NAMALWA (cell line): ENCODE measurements at places on chromosomes 2 and 18.

GRCh38 chr2:193679847-193680246 is 1485.1 kb upstream of the TMEFF2 start:
- DNase-seq: no peak

DNA sequence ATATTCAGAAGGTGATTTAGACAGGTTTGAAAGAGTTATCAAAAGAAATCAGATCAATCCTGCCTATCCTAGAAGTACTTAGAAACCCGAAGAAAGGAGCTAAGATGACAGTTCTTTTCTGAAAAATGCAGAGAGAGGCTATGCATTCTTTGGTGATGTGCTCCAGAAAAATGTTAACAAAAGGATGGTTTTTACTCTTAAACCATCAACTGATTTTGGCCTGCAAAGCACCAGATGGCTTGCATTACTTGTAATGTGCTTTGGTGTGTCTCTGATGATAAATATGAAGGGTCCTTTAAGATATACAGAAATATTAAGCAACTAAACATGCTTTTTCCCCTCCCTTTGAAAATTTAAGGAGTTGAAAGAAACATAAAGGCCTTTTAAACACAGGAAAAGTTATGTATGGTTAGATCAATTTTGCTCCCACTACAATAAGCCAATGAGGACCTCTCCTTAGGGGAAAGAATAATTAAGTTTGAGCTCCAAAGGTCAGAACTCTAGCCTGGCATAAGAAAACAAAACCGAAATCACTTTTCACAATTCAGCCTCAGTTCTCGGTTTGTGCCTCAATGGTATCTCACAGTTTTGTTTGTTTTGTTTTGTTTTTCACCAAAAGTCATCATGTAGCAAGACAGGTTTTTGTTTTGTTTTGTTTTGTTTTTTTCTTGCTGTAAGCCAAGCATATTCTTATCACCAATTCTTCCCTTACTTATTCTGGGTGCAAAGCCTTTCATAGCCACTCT is 302.4 kb upstream of the NT5C1B start:
- no peak for DNase-seq

- peak; percentile 26 for DNase-seq
These were observed 64.0 kb downstream of the NXPH2 start for GRCh38 chr2:138716183-138716582.

DNA sequence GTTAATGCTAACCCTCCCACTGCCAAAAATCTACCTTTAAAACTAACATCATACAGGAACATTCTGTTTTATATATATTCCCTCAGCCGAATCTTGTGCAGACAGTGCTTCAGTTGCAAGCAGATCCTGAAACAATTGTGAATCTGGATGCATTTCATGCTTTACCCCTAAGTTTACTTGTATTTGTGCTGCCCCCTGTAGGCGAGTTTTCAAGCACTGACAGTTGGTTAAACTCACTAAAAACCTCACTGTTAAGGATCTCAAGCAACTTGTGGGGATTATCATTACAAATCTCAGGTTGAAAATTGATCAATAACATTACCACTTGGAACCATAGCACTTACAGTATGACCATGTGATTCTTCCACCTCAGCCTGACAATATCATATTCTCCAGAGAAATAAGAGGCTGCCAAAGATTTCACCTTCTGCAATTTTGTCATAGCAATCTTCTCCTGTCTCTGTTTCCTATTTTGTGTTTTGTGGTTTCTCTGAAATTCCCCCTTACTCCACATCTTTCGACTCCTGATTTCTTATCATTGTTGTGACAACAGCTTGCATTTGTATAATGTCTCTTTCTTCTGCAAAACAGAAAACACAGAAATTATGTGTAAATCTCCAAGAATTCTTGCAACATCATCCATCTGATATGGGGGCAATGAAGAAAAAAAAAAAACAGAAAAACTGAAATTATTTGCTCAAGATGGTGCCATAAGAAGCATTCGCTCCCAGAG is 354.6 kb upstream of the SETBP1 start:
- peak; percentile 67 for DNase-seq
